ENCODE measurements at places on chromosomes 4 and X.

DNA sequence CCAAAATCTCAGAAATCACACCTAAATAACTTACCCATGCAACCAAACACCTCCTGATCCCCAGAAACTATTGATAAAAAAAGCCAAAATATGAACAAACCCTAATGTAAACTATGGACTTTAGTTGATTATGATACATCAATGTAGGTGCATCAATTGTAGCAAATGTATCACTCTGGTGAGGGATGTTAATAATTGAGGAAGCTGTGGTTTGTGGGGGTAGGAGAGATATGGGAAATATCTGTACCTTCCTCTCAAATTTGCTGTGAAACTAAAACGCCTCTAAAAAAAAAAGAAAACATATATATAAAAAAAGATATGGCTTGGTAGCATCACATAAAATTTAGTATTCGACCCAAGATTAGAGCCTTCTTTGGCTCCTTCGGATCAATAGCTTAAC is 144.3 kb upstream of the CPEB2 start:
- DNase-seq, result no peak

- no peak for DNase-seq
Measured at GRCh38 chrX:38438321-38438720, 85.9 kb downstream of the OTC start.

DNA sequence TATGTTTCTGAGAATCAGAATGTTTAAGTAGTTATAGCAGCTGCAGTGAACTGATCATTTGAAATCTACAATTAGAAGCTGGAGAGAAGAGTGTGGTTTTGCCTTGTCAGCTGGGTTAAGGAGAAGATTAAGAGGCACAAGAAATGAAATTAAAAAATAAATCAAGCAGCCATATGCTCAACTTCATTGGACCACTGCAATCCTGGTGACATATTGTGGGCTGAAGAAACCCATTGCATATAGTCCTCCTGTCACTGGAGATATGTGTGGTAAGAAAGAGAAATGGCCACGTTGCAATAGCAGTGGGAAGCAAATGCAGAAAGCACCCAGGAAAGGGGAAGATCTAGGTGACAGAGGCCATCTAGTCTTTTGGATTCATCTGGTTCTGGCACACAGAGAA is 63.0 kb downstream of the INTS12 start:
- no peak for DNase-seq

DNA sequence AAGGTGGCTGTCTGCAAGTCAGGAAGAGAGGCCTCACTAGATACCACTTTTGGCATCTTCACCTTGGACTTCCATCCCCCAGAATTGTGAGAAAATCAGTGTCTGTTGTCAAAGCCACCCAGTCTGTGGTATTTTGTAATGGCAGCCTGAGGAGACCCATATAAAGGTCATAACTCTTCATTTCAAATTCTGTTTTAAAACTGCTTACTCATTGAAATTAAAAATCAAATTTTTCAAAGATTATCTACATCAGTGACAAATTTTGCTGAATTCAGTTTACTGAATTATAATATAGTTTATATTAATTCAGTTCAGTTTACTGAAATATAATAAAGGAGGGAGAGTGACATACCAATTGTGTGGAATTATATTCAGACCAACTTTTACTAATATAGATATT is 133.1 kb upstream of the IL15 start:
- DNase-seq, result no peak

GRCh38 chr4:7169134-7169533 is 23.2 kb upstream of the SORCS2 start:
- DNase-seq, result no peak

- DNase-seq, result no peak
Measured at GRCh38 chrX:16138108-16138427, 14.7 kb downstream of the GRPR start.

DNA sequence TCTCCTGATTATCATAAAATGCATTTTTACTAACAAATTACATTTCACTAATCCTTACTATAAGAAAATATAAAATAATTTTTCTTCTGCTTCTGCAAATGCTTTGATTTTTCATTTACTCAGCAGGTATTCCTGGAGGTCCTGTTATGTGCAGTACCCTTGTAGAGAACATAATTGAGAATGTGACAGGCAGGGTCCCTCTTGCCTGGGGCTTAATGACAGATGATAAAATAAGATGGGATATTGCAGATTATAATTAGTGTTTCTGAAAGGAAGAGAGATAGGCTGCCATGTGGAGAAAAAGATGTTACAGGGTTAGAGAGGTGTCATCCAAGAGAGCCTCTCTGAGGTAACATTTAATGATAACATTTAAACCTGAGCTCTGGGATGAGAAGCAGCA is 128.9 kb downstream of the MAD2L1 start:
- DNase-seq, result no peak

- DNase-seq, result no peak
Measured at GRCh38 chr4:87423317-87424098, 1.1 kb downstream of the NUDT9 start.

DNA sequence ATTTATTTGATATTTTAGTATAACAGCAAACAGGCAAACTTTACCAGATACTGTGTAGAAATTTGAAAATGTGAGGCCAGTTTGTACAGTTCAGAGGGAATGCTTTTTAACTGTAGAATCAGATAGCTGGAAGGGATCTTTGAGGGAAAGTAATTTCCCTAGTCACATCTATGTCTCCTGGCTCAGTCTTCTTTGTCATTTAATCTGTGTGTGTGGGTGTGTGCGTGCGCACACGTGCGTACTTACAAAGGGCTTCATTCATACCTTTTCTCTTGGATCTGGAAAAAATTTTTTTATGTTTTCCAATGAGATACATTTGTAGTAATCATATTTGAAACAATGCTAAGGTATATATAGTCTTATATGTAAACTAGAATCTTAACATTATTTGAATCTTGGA is 44.6 kb downstream of the IL13RA1 start:
- no peak for DNase-seq

DNA sequence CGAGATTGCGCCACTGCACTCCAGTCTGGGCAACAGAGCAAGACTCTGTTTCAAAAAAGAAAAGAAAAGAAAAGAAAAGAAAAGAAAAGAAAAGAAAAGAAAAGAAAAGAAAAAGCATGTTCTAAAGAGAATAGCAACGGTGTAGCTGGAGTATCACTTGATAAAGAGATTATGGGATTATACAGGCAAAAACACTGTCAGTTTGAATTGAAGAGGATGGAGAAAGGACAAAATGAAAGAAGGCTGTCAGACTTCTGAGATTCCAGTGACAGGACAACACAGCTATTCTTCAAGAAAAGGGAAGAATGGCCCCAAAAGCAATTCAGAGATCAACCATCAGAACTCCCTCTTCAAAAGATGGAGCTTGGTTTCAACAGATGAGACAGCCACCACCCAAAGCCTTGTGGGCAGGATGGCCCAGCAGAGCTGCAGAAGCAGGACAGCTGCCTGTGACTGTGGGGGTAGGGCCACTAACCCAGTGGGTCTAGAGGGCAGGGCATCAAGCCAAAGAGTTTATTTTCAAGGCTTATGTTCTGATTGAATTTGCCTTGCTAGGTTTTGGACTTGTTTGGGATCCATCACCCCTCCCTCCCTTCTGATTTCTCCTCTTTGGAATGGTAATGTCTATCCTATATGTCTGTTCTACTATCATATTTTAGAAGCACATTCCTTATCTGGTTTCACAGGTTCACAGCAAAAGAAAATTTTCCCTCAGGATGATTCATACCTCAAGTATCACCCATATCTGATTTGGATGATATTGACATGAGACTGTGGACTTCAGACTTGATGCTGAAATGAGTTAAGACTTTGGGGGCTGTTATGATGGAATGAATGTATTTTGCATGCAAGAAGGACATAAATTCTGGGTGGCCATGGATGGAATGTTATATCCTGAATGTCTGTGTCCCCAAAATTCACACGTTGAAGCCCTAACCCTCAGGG is 17.5 kb downstream of the RFC1 start:
- no peak for DNase-seq

- DNase-seq, result no peak
Measured at GRCh38 chr4:8838961-8839431, 32.6 kb downstream of the HMX1 start.

DNA sequence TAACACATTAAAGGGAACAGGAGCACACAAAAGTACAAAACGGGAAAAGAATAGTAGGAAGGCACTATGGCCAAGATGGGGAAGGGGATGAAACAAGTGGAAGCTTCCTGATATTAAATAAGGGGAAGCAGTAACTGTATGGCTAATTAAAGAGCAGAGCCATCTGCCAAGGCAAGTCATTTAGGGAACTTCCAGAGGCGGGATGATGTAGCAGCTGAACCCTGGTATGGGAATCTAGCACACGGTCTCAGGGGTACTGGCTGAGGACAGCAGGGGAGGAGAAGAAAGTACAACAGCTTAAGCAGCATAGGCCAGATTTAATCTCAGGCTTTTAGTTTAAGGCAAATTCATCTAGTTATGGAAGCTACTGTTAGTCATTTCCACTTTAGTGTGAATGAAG is 59.1 kb downstream of the IGFBP7 start:
- DNase-seq, result no peak

- DNase-seq, result no peak
Measured at GRCh38 chr4:107719207-107719921, 670 bp downstream of the PAPSS1 start.

DNA sequence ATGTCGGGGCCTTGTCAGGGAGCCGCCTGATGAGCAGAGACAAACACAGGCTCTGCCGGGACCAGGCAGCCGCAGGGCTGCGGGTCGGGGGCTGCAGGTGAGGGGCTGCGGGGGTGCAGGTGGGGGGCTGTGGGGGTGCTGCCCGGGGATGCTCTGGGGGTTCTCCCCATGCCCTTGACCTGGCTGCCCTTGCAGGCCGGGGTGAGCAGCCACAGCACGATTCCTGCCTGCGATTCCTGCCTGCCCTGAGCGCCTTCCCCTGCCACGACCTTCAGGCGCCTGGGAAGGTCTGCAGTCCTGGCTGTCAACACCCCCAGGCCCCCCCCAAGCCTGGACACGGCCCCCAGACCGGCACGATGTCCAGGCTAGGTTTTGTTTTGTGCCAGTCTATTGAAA is 106.3 kb downstream of the FAM53A start:
- no peak for DNase-seq

GRCh38 chrX:7252013-7252610 is 104.2 kb upstream of the PUDP start:
- DNase-seq, result no peak

GRCh38 chr4:38606587-38606905 is 57.5 kb upstream of the KLF3 start:
- DNase-seq, result no peak

- DNase-seq, result no peak
Measured at GRCh38 chr4:109673303-109673702, 29.9 kb downstream of the CASP6 start.

DNA sequence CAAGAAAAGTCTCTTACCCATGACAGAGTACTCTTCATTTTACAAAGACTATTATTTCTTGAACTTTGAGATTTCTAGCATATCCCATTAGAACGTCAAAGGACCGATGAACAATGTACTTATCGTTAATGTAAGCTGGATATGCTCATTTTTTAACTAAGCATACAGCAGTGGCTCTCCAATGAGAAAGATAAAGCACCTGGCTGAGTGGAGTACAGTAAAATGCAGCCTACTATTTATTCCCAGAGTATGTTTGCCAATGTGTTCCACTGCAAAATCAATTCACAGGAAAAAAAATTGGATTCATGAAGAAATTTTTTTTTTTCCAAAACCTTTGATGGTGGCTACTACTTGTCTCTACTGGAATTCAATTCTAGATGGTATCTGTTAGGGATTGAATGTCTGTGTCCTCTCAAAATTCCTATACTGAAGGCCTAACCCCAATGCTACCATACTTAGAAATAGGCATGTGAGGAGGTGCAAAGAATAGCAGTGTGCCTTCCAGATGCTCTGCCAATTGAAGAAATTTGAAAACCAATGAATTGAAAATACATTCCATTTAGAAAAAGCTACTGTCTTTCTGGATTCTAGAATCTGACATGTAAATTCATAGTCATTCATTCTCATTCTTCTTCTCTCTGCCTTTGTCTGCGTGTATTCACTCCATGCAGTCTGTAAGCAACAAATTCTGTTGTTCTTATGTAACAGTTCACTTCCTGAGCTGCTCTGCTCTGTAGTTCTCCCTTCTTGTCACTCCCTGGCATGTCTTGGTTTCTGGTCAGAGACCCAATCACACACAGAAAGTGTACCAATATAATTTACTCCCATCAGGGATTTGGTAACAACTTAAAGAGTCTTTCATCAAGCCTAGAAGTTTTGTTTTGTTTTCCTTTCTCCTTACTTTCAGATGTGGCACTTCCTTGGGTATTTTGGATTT is 61.4 kb downstream of the PAPSS1 start:
- no peak for DNase-seq

DNA sequence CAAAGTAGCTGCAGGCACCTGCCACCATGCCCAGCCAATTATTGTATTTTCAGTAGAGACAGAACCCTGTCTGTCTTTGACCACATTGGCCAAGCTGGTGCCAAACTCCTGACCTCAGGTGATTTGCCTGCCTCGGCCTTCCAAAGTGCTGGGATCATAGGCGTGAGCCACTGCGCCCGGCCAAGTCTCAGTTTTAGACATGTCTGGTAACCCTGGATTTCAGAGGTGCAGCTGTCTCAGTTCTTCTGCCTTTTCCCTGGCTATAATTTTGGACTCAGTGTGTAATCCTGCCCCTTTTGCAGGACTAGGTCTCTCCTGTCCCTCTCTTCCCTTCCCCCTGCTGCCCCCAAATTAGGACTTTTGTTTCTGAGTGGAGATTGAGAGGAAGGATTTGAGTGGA is 46.6 kb downstream of the FAM193A start:
- DNase-seq, result no peak

GRCh38 chr4:159071178-159071968 is 31.5 kb upstream of the RAPGEF2 start:
- DNase-seq, result peak; percentile 19

DNA sequence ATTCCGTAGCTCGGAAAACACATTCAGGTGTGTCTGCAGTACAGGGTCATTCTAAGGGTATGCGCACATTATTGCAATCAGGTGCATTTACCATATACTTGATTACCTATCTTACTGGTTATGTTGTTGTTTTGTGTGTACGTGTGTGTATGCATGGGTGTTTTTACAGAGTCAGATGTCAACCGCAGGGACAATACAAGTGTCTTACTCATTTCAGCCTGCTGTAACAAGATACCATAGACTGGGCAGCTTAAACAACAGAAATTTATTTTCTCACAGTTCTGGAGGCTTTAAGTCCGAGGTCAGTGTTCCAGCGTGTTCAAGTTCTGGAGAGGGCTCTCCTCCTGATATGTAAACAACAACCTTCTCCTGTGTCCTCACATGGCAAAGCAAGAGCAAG is 316.7 kb downstream of the DMD start:
- DNase-seq, result no peak

GRCh38 chr4:153834901-153835300 is 46.0 kb upstream of the SFRP2 start:
- no peak for DNase-seq

Data from stromal cell of bone marrow (primary cell).